Cerebellum (tissue), 4 donors: ENCODE measurements at places on chromosomes 12 and 14. TPM values are rescaled to one million over a fixed set of nuclear protein-coding genes. Genes with fewer than 3 reads are reported as not detected.

- DNase-seq: no peak
These were observed 8.7 kb downstream of the NOC4L start for GRCh38 chr12:132152953-132153352.

The SLC6A15 gene
- 63.4 TPM for total RNA-seq

GRCh38 chr12:4293966-4294505 lies 20.5 kb downstream of the CCND2 start:
- DNase-seq: no peak

GRCh38 chr14:61429316-61429715 lies 107.9 kb downstream of the PRKCH start:
- no peak for DNase-seq

- no peak for DNase-seq
These were observed 5.3 kb downstream of the STYK1 start for GRCh38 chr12:10668526-10668925.

The NID2 gene
- 35.4 TPM for total RNA-seq

The PTGDR gene
- 0.36 TPM for total RNA-seq

DNA sequence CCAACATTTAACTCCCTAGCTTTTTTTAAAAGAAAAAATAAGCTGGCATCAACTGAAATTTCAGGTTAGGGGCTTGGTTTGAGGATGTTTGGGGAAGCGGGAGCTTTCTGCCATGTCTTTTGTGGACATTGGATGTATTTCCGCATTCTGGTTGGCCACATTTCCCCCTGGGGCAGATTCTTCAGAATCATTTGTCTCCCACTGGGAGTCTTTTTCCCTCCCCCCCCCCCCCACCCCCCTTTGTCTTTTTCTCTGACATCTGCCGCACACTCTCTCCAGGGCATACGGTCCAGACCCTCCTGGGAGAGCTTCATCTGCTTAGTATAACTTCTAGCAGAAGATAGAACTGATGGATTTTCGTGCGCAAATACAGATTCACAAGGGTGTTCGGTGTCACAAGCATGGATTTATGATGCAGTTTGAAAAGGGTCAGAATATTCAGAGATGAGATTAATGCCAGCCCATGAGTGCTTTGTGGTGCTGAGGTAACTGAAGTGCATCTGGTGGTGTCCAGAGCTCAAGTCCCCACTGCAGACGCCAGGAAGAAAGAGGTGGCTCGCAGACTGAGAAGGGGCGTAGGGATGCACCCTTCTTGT lies 40.2 kb downstream of the ETV6 start:
- DNase-seq: no peak

The FITM1 gene
- 0.54 TPM for total RNA-seq
